ENCODE measurements at places on chromosomes 2 and 18.

GRCh38 chr18:33840212-33840593 is 262.2 kb downstream of the ASXL3 start:
- no peak for DNase-seq

DNA sequence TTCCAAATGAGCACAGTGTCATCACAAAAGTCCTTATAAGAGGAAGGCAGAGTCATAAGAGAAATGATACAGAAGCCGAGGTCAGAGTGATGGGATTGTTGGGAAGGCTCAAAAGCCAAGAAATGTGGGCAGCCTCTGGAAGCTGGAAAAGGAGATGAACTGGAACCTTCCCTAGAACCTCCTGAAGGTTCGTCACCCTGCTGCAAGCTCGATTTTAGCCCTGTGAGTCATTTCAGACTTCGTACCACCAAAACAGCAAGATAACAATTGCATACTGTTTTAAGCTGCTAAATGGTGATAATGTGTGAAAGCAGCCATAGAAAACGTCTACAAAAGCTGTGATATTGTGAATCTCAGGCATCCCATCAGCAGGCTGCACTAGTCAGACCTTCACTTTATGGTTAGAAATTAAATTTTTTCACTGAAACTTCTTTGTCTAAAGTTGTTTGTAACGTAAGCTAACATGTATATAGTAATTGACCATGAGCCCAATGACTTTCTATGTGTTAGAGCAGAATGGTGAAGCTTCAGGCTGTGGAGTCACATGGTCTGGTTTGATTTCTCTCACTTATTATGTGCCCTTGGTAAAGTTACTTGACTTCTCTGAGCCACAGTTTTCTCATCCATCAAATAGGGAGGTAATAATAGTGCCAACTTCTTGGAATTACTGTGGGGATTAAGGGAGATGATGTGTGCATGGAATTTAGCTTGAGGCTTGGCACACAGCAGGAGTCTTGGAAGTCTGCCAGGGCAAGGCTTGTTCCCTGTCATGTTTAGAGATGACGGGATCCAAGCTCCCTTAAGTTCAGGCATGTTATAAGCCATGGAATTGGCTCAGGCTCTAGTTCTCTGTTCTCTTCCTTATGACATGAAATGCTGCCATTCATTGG is 132.0 kb upstream of the CCDC195 start:
- DNase-seq = no peak

- DNase-seq = no peak
These were observed 70.6 kb upstream of the ITGB6 start for GRCh38 chr2:160270571-160271113.

DNA sequence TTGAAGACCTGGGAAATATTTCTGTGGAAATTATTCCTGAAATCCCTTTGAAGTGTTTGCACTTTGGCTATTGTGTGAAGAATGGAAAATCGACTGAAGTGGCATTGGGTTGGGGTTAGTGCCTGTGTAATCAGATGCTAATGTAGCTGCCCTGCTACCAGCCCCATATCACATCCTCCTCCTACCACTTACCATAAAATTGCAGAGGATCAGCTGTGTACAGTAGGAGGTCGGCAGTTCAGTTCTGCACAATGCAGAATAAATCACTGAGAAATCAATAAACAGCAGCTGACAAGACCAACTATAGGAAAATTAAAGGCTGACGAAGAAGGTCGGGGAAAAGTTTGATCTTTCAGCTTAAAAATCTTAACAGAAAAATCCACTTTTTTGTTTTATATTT is 440.9 kb downstream of the PTPRM start:
- DNase-seq = no peak

GRCh38 chr18:7856116-7856515 is 289.0 kb downstream of the PTPRM start:
- DNase-seq = no peak

DNA sequence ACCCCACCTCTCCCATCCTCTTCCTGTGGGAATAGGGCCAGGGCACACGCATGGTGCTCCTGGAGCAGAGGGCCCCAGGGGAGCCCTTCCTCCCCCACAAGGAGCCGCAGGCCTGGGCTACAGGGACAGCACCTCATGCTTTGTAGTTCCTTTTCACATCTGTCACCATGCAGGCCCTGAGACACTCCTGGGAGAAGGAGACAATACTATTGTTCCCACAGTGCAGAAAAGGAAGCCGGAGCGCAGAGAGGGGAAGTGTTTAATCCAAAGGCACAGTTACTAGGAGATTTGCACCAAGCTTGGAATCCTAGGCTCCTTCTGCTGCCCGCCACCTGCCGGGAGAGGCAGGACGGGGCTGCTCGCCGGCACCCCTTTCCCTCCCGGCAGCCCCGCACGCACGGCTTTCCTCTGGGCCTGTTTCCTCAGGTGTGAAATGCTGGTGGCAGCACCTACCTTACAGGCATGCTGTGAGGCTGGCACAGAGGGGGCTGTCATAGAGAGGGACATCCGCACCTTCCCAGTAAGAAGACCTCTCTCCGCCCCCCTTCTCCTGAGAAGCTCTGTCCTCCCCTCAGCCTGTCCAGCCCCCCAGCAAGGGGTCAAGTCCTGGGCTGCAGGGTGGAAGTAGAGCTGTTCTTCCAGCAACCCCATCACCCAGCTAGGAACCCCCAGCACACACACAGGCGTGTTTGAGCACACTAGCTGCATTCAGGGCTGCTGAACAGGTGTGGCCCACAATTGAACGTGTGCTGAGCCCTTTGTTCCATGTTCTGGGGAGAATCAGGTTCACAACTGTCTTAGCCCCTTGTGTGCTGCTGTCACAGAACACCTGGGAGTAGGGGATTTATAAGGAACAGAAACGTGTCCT is 62.6 kb downstream of the SMAD7 start:
- DNase-seq = no peak

- DNase-seq = no peak
These were observed 767.7 kb upstream of the GCFC2 start for GRCh38 chr2:76478266-76479035.

DNA sequence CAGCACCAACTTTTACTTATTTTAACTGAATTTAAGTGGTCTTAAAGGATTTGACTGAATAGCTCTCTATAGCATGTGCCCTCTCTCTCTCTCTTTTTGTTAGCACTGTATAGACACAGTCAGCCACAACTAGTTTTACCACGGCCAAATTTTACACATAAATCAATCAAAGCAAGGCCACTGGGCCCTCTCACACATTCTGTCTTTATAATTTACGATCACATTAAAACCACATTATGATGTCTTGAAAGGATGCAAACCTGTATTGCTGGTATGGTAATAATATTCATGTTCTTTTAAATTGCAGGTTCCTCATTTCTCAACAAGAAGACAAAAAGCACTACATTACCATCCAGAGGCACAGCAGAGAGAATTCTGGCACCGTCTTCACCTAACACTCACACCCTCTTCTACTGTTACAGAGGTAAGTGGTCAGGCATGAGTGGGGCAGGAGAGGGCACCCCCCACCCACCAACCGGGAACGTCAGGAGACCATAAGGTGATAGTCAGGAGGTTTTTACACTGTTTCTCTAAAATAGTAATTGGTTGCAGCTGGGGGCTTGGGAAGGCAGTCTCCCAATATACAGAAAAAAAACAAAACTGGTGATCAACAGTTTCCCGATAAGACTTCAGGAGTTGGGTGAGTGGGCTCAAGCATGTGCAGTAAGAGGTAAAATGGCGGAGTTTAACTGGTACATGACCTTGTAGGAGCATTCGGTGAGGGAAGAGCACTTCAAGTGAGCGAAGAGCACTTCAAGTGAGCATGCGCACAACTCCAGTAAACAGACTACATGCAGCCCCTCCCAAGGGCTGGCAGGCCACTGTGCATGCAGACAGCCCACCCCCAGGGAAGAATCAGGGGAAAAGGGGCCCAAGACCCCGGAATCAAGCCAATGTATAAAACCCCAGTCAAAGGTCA is 296.7 kb downstream of the PIEZO2 start:
- no peak for DNase-seq

- no peak for DNase-seq
These were observed 191.2 kb downstream of the NCKAP5 start for GRCh38 chr2:133377021-133377481.

GRCh38 chr2:13103151-13103550 is 386.4 kb downstream of the TRIB2 start:
- no peak for DNase-seq

DNA sequence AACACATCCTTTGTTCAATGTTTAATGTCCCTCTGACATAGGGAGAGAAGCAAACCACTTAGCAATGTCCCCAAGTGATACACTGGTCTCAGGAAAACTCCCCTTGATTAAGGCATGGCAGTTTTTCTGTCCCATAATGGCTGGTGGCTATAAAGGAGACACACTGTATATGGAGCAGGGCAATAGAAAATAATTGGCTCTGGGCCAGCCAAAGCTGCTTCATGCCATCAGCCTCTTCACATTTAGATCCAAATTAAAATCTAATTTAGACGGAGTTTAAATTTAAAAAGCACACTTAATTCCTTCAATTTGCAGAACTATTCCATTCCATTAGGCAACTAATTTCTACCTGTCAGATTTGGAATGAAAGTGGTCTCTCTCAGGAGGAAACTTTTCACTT is 638.1 kb downstream of the DSC3 start:
- DNase-seq = no peak

GRCh38 chr2:41377837-41378236 is 670.0 kb upstream of the PKDCC start:
- DNase-seq = no peak

DNA sequence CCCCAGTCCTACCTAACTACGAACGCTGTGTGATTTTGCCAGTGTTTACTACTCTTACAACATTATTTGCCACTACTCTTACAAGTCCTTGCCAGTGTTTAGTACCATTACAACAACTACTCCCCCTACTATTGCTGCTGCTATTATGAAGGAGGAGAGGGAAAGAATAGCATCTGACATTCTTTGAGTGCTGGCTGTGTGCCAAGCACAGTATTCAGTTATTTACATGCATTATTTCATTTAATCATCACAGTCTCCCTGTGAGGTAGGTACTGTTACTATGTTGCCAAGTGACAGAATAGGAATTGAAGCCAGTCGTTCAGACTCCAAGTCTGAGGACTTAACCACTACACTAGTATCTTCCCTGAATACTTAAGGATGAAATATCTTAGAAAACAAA is 185.9 kb upstream of the FOSL2 start:
- DNase-seq = no peak

- no peak for DNase-seq
These were observed 208.9 kb upstream of the BOD1L2 start for GRCh38 chr18:56937874-56938430.

DNA sequence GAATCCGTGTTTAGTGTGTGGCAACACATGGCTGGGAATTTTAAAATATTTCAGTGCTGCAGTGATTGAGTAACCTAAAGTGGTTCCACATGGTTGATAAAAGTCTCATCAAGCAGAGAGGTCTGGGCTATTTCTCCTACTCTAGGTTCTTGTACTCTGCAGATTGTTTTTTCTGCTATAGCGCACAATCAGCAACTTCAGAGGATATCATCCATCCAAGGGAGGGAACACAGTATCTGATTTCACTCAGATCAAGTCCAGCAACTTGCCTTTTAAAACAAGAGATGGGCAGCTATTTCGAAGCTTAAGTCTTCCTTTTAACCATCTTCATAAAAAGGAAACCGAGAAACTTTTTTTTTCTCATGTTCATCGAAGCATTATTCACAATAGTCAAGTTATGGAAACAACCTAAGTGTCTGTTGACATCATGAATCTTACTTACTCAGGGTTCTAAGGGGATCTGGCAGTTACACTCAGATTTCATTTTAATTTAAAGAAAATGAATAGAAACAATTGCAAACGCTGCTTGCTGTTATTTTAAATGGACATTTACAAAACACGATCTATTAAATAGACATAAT is 172.7 kb upstream of the TRIB2 start:
- DNase-seq = no peak

DNA sequence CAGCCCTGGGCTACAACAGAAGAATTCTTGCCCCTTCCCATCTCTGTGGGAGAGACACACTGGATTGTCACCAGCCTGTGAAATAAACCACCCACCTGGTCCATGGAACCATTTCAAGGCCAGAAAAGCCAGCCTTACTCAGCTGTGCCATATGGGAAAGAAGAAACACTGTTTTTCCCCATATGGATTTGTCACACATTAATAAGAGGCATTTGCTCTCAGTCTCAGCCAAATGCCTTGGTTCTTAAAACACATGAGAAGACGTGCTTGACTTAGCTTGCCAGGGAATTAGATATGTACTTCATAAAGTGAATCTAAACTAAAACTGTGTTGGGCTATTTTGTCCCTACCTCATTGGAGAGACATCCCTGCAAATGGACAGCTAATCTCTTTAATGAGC is 308.6 kb upstream of the TNP1 start:
- no peak for DNase-seq

GRCh38 chr2:9264301-9264700 is 57.7 kb downstream of the ASAP2 start:
- DNase-seq = no peak

DNA sequence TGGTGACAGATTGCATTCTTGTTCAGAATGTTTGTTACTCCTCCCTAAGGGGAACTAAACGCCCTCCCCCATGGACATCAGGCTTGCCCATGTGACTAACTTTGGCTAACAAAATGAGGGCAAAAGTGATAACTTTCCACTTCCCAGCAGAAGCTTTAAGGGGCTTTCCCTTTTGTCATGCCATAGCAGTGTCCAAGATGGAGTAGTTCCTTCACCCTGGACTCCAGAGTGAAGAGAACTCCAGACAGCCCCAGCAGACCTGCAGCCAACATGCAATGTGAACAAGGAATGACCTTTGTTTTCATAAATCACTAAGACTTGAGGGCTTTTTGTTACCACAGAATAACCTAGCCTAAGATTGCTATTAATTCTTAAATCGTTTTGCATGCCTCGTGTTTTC is 163.5 kb downstream of the ZEB2 start:
- no peak for DNase-seq

- no peak for DNase-seq
These were observed 302.2 kb upstream of the DDX18 start for GRCh38 chr2:117512307-117512706.

GRCh38 chr2:119434664-119435063 is 3.0 kb downstream of the TMEM37 start:
- no peak for DNase-seq

DNA sequence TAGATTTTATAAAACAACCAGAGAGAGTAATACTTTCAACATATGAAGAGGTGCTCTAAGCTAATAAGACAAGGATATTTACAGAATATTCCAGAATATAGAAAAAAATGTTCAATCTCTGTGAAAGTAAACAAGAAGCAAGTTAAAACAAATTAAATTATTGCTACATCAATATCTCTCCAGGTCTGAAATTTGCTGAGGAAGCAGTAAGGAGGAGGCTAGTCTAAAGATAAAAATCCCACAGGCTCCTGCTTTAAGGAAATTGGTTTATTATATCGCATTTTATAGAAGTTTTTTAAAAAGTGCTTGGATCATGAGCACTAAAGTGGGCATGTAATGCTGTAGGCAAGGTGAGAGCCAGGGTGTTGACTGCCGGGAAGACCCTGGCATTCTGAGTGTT is 39.7 kb upstream of the ASB18 start:
- no peak for DNase-seq

All from bone marrow (tissue), 2 donors.